IPS DF 19.7 (cell line): ENCODE measurements at places on chromosomes 3 and 15.

DNA sequence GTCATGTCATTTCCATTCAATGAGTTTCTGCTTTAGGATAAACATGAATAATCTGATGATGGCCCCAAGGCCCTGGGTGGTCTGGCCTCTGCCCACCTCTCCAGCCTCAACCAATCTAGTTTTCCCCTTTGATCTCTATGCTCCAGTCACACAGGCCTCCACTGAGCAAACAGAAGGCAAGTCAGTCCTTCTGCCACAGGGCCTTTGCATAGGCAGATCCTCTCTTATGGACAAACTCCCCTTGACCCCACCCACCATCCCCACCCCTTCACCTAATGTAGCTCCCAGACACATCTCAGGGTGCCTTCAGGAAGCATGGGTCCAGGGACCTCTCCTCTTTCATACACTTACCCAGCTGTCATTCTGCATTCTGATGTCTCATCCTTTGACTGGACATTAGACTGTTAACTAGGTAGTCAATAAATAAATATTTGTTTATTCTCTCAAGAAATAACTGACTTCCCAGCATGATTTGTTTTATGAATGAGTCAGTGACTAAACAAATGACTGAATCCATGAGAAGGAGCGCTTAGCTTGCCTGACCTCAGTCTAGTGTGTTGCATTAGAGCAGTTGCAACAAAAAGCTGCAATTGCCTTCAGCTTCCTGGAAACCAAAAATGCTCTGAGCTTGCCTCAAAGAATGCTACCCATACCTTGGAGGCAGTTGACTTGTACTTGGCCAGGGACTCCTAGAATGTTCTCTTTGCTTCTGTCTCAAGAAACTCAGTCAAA is 386.6 kb upstream of the WNT5A start:
- no peak for DNase-seq

DNA sequence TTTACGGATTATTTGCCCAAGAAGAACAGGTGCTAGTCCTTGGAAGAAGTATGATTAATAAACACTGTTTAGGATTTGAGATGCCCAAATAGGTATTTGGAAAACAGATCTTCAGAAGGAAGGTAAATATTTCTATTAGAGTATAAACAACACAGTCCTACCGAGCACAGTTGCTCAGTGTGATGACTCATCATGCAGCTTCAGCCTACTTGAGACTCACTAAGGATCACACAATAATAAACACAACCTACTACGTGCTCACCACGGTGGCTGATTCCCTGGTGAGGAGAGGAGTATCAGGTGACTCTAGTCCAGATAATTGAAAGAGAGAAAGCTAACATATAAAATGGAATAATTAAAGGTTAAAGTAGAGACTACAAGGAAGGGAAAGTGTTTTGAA is 72.0 kb downstream of the PDZRN3 start:
- no peak for DNase-seq

DNA sequence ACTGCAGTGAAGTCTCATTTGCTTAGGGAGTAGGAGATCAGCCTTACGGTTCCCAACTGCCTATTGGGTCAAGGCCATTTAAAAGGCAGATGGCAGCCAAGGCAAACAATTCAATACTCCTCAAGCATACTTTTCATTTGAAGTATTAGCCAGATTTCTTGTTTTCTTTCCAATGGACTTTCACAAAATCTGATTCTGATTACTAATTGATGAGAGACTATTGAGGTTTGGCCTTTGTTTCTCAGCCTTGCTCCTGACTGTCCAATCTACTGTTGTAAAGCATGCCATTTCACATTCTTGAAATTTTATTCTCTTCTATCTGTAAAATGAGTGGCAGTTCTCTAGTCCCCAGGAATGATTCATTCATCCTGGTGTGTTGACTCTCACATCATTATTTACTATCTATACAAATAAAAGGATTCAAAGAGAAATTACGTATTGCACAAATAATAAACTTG is 166.2 kb upstream of the TGFBR2 start:
- DNase-seq: no peak

DNA sequence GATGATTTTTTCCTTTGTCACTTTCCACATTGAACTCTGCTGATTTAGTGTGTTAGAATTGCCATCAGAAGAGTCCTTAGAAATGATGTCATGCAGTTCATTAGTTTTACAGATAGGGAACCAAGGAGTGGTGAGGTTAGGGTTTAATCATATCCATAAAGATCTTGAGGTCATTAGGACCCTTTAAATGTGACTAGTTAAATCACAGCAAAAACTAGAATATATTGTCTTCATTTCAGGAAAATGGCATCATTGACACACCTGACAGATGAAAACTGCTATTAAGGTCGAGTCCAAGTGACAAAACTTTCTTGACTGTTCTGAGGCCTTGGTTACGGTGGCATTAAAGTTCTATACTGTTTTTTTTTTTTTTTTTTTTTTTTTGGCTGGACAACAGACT is 50.5 kb downstream of the MBNL1 start:
- no peak for DNase-seq

DNA sequence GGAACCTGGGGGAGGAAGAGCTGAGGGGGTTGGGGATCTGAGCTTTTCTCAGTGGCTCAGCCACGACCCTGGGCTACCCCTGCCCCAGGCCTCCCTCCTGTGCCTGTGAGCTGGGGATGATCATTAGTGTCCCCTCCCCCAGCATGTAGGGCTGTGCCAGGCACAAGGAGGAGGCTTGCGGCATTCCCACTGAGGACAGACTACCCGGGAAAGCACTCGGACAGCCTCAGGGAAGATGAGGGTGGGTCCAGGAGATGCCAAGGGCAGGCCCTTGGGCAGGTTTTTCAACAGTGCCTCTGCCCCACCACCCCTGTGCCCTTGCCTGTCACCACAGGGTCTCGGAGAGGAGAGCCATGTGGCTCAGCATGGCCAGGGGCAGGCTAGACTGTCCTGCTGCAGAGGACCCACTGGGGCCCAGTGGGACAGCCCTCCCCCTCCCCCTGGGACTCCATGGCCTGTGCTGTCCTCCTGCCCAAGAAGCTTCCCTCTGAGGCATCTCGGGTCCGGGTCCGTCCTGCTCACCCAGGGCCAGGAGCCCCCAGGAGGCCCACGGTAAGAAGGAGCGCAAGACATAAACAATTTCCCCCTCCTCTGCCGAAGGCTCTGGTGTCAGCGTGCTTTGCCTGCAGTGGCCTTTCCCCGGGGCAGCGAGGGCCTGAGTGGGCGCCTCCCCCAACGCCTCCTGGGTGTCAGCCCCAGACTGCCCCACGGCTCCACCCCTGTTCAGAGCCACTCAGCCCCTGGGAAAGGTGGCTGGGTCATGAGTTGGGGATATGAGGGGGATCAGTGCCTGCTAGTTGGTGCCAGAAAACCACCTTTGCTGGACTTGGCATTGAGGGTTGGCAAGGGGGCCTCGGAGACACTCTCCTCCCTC is 192.5 kb downstream of the GOLGA6L6 start:
- DNase-seq: no peak

GRCh38 chr3:132730891-132731580 is 8.8 kb upstream of the NPHP3 start:
- DNase-seq: no peak

DNA sequence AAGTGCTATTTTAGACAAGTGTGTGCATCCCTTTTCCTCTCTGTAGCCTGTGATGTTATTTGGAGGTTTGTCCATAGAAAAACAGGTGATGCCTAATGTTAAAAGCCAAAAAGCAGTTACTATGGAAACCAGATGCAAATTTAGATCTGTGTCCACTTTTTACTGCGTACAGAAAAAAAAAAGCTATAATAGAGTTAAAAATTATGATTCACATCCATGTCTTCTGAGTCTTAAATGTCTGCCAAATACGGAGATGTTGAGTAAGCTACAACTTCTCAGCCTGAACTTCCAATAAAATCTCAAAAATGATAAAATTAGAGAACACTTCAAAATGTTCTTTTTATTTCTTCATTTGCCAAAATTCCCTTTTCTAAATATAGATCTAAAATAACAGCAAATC is 74.2 kb upstream of the GAP43 start:
- no peak for DNase-seq

- no peak for DNase-seq
These were observed 30.4 kb downstream of the SECISBP2L start for GRCh38 chr15:49015896-49016295.

GRCh38 chr3:112623717-112624116 is 17.2 kb downstream of the CCDC80 start:
- DNase-seq: no peak

DNA sequence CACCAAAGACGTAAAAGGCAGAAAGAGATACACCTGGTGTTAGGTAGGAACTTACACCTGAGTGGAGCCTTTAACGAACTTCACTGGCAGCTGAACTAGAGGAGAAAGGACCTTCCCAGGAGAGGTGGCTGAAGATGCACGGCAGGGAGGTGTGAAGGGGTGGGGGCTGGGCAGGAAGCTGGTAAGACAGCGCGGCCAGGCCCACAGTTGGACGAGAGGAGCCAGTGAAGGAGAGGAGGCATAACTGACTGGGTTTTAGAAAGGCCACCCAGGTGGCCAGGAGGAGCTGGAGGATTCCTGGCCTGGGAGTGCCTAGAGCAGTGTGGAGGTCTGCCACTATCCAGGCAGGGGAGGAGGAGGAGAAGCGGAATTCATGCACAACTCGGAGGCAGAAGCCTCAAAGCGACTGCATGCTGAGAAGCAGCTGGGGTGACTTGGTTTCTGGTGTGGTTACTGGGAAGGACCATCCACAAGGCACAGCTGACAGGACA is 51.9 kb downstream of the SLC41A3 start:
- DNase-seq: no peak

- DNase-seq: no peak
These were observed 40.2 kb upstream of the TLE3 start for GRCh38 chr15:70137967-70138366.

- DNase-seq: no peak
These were observed 115.2 kb upstream of the TBL1XR1 start for GRCh38 chr3:177312491-177312890.

GRCh38 chr3:16978921-16979271 is 94.1 kb downstream of the PLCL2 start:
- no peak for DNase-seq

GRCh38 chr15:73986055-73986775 is 5.9 kb downstream of the STOML1 start:
- DNase-seq: no peak

- no peak for DNase-seq
These were observed 67.5 kb downstream of the SPRED1 start for GRCh38 chr15:38320181-38320580.

- DNase-seq: no peak
These were observed 2.0 kb upstream of the TRAT1 start for GRCh38 chr3:108820586-108820985.

DNA sequence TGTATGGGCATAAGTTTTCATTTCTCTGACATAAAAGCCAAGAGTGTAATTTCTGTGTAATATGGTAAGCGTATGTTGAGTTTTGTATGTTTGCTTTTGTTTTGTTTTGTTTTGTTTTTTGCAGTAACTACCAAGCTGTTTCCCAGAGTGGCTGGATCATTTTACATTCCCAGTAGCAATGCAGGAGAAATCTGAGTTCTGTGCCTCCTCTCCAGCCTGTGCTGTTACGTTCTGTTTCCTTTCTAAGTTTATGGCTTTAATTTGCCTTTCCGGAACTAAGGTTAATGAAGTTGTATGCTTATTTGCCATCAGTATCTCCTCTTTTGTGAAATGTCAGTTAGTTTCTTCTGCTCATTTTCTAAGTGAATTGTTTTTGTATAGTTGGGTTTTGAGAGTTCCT is 307.8 kb downstream of the GABRG3 start:
- no peak for DNase-seq

- no peak for DNase-seq
These were observed 10.7 kb downstream of the VGLL4 start for GRCh38 chr3:11632966-11633365.

DNA sequence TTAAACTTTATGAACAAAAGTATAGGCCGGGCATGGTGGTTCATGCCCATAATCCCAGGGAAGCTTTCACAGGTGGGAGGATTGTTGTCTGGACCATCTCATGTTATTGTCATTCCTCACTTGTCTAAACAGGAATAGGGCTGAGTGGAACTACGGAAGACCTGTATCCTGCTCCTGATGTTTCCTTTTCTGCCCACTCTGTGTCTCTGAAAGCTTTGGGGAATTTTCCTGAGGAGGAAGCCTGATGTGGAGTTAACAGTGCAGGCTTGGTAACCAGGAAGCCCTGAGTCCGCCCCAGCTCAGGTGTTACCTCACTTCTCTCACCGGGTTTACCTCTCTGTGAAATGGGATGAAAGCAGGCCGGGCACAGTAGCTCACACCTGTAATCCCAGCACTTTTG is 2.0 kb upstream of the SS18L2 start:
- no peak for DNase-seq

GRCh38 chr3:99648101-99648500 is 9.7 kb downstream of the COL8A1 start:
- no peak for DNase-seq

DNA sequence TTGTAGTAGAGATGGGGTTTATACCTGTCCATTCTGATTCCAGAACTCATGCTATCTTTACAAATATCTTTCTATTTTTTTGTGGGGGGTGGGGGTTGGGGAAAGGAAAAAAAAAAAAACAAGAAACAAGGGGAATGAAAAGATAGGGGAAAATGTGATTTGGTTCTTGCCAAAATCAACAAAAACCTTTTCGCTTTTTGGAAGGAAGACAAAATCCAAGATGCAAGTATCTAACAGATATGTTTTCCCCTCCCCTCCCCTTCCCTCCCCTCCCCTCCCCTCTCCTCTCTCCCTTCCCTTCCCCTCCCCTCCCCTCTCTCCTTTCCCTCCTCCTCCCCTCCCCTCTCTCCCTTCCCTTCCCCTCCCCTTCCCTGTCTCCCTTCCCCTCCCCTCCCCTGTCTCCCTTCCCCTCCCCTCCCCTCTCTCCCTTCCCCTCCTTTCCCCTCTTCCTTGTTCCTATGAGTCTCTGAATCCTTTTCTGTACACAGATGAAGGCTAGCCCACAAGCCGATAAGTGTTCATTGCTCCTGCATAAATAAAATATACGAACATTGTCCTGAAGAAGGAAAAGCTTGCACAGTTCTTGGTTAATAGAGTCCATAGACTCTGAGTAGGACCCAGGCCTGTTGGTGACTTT is 551.9 kb downstream of the EDEM1 start:
- no peak for DNase-seq

DNA sequence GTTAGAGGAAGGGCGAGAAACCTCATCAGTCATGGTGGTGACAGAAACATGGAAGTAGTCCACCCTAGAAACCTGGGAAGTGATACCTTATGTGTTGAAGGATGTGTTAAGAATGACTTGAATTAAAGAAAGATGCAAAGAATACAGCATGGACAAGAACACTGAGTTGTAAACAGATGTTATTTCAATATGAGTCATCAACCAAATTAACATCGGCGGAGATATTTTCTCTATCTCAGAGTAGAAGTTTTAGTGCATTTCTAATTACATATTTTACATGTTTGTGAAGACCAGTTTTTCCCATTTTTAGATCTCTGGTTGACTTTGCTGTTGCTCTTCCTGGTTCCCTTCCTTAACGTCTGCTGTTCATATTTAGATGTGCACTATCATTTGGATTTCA is 268.8 kb upstream of the TBL1XR1 start:
- no peak for DNase-seq

- no peak for DNase-seq
These were observed 228.2 kb upstream of the BHLHE40 start for GRCh38 chr3:4751029-4751501.
